ENCODE measurements at places on chromosomes 3 and 15.

DNA sequence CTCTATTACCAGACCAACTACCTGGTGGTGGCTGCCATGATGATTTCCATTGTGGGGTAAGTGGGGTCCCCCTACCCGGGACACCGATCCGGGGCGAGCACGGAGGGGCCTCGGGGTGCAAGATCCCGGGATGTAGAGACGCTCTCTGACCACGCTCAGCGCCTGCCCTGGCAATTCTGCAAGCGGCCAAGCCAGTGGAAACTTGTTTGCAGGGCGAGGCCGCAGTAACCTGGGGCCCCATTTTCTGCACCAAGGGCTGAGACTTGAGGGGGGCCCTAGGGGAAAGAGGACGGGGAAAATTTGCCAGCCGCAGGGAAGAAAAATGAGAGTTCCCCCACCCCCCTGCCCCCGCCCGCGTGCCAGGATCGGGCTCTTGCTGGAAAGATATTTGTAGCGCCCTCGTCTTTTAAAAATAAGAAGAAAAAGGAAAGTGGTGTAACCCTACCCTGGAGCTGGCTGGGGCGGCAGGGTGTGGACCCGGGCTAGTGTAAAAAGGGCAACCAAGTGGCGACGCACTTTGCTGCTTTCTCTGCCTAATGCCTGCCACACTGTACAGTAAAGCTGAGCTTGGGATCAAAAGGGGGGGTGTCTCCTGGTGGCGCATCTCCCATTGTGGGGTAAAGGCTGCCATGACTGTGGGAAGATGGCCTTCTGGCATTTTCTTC, 563 bp downstream of the ARL6IP5 start:
- no peak for DNase-seq

DNA sequence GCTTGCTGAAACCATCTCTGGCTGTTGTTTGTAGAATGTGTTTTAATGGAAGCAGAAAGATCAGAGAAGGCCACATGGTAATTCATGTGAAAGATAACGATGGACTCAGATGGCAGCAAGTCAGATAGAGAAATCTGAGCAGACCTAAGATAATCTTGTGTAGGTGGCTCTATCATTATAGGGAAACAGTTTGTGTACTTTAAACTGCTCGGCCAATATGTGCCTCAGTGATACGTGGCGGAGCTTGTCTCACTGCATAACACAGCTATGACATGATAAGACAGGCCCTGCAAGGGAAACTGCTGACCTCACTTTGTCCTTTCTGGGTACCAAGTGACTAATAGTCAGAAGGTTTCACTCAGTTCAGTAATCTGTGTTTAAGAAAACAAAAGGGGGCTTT, 51.0 kb downstream of the MME start:
- DNase-seq, result no peak

- DNase-seq, result peak; percentile 21
These were observed 1.3 kb downstream of the TLE3 start for GRCh38 chr15:70096215-70097062.

GRCh38 chr3:81419228-81419627, 342.2 kb downstream of the GBE1 start:
- DNase-seq, result no peak

GRCh38 chr3:9314796-9315195, 48.1 kb upstream of the THUMPD3 start:
- DNase-seq, result no peak

DNA sequence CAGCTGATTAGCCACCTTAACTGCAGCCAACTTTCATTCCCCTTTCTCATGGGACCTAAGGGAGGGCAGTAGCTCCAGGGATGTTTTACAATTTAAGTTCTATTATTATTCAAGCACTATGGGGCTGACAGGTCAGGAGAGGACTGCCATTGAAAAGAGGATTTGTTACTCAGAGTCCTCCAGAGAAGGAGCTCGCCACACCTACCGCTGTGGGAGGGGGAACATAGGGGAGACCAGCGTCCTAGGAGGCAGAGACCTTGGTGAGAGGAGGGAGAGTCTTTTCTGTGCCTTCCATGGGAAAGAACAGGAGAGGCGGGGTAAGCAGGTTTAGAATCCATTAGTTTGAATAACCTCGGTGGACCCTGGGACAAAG, 14.4 kb downstream of the ATP10A start:
- DNase-seq, result no peak

DNA sequence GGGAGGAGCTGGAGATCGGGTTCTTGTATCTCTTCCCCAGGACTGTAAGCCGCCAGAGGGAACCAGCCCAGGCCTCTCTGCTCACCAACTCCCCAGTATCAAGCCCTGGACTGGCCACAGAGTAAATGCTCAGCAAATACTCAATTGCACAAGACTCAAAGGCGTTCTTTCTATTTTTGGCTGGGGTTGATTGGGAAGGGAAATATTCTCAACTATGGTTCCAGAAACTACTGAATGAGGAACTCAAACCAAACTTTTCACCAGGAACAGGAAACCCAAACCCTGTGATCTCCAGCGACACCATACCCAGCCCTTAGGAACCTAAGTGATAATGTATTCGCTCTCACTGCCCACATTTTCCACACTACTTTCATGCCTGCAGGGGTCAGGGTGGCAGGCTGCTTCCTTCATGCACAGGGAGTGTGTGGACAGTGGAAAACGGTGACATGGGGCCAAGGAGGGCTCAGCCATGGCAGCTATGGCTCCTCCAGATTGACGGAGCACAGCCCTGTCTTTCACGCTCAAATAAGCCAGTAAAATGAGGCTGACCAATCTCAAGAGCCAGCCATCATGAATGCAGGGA, 124.7 kb upstream of the RAD18 start:
- DNase-seq, result no peak

DNA sequence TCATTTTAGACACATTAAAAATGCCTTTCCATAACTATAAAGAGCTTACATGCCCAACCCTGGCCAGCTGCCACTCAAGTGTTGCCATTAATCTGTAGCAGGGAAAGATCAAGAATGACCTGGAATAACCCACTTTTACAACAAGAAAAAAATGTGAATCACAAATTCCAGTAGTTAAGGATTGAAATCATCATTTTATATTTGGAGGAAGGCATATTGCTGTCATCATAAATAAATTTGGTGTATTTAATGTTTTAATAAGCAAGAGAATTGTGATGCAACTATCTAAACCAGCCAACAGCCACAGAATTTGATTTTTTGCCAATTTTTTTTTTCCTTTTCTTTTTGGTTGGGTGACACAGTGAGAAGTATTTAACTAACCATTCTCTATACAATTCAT, 240.0 kb upstream of the SEMA6D start:
- no peak for DNase-seq

DNA sequence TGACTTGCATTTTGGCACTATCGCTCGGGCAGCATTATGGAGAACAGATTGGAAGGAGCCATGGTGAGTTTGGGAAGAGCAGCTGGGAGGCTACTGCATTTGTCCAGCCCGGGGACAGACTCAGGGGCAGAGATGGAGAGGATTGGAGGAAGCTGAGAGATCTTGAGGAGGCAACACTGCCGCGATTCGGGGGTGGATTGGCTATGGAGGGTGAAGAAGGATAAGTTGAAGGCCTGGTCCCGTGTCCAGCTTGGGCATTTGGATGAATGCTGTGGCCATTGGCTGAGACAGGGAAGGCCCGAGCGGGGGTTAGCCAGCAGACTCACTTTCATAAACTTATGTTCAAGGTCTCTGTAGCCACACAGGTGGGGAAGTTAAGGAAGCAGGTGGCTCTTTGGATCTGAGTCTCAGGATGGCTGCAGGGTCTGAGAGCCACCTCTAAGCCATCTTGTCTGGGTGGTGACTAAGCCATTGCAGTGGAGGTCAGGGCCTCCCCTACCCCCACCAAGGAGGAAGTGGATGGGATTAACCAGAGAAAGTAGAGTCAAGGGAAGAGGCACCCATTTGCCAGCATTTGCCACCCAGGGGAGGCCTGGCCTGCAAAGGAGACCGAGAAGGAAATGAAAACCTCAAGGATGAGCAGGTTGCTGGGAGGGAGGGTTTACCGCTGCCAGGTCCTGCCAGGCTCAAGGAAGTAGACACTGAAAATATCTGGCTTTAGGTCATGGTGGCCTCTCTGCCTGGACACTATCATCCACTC, 144.0 kb upstream of the TLE3 start:
- DNase-seq, result no peak

DNA sequence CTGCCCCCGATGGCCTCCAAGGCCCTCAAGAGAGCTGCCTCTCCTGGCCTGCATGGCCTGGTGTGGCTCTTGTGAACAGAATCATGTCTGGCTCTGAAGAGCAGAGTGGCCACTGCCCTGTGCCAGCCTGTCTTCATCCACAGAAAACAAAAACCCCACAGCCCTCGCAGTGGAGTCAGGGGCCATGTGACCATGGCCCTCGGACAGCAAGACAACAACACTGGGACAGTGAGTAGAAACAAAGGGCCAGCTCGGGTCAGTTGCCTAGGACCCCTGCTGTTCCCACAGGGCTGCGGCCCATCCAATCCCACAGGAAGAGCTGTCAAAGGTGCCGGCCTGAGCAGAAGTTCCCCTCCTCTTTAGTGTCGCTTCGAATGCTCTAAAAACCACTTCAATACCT, 72.5 kb downstream of the UMPS start:
- DNase-seq, result no peak

GRCh38 chr15:68333775-68334470, 56.4 kb downstream of the FEM1B start:
- no peak for DNase-seq

GRCh38 chr15:78617516-78617915, 3.3 kb downstream of the CHRNA3 start:
- DNase-seq, result no peak
